ENCODE measurements at places on chromosomes 4 and X.

DNA sequence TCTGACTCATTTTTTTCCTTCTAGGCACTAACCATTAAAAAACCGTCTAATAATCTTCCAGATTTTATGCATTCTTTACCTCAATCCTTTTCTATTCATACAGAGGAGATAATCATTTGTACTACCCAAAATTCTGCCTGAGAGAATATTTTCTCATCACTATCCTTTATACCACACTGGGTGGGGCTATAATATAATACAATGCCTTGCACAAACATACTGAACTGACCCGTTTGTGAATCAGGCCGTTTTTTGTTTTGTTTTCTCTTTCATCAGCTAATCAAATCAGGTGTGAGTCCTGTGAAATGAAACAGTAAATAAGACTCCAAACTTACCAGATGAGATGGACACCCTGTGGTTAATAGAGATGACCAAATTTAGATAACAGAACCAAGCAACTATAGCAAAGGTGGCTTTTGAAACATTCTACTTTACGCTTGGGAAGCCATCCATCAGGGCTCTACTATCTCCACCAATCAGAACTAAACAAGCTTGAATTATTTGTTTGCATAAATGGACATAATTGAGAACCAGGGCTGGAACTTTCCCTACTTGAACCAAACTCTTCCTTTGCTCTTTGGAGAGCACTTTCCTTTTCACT lies 573.0 kb downstream of the GABRG1 start:
- DNase-seq, result no peak

DNA sequence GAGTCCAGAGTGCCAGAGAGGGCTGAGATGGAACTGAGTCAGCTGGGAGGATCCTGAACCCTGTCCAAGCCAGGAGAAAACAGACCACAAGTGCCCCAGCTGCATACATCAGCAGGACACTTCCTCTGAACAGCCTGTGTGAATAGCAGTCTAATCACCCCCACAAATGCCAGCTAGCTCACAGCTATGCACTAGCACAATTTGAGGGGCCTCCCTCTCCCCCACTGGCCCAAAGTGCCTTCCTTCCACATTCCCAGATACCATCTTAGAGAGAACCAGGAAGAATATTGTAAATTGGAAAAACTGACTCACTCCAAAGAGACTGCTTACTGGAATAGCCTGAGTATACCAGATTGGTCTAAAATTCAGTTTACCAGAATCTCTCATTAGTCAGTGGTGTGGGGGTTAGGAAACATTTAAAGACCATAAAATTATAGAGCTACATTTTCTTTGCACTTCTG lies 292.6 kb upstream of the KLF3 start:
- no peak for DNase-seq

- no peak for DNase-seq
These were observed 22.9 kb downstream of the CCDC149 start for GRCh38 chr4:24889991-24890390.

- no peak for DNase-seq
These were observed 45.5 kb upstream of the FAM241A start for GRCh38 chr4:112099701-112100297.

DNA sequence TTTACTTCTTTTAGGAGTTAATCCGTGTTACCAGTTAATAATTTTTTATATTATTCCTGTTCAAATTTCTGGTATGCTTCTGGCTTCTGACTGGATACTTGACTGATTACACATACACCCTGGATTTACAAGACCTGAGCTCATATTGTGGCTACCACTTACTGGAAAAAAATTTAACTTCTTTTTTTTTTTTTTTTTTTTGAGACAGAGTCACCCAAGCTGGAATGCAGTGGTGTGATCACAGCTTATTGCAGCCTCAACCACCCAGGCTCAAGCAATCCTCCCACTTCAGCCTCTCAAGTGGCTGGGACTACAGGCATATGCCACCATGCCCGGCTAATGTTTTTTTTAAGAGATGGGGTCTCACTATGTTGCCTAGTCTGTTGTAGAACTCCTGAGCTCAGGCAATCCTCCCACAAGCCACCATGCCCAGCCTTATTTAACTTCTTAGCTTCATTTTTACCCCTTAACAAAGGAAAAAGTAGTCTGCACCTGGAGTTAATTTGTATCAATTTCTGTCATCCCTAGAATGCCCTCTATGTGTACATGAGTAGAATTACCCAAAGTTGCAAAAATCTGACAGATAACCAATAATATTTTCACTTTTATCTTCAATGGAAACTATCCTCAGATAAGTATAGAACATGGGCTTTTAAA lies 50.3 kb downstream of the TMEM165 start:
- no peak for DNase-seq

- no peak for DNase-seq
These were observed 1.7 kb downstream of the GALNT7 start for GRCh38 chr4:173170182-173170778.

DNA sequence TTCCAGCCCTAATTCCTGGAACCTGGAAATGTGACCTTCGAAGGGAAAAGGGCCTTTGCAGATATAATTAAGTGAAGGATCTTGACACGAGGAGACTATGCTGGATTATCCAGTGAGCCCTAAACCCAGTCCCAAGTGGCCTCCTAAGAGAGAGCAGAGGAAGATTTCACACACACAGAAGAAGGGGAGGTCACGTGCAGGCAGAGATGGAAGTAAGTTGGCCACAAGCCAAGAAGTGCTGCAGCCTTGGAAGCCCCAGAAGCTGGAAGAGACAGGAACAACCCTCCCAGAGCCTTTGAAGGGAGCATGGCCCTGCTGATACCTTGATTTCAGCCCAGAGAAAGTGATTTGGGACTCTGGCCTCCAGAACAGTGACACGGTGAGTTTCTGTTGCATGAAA lies 51.9 kb downstream of the EVC2 start:
- DNase-seq, result no peak

- DNase-seq, result no peak
These were observed 78.4 kb downstream of the PWWP3B start for GRCh38 chrX:106246511-106246910.

GRCh38 chrX:44456685-44457084 lies 86.0 kb downstream of the FUNDC1 start:
- no peak for DNase-seq

- DNase-seq, result no peak
These were observed 22.4 kb upstream of the ADAD1 start for GRCh38 chr4:122356317-122356808.

- DNase-seq, result no peak
These were observed 591.7 kb downstream of the CCSER1 start for GRCh38 chr4:90718931-90719330.

GRCh38 chr4:190017357-190018200 lies 9.5 kb downstream of the FRG2 start:
- no peak for DNase-seq
